Esophagus squamous epithelium (tissue), 5 donors: ENCODE measurements at places on chromosomes 11 and 22.

GRCh38 chr11:62324731-62325556 lies 12.3 kb upstream of the ASRGL1 start:
- DNase-seq, result no peak

- no peak for DNase-seq
Measured at GRCh38 chr11:125603207-125603606, 10.6 kb downstream of the STT3A start.

DNA sequence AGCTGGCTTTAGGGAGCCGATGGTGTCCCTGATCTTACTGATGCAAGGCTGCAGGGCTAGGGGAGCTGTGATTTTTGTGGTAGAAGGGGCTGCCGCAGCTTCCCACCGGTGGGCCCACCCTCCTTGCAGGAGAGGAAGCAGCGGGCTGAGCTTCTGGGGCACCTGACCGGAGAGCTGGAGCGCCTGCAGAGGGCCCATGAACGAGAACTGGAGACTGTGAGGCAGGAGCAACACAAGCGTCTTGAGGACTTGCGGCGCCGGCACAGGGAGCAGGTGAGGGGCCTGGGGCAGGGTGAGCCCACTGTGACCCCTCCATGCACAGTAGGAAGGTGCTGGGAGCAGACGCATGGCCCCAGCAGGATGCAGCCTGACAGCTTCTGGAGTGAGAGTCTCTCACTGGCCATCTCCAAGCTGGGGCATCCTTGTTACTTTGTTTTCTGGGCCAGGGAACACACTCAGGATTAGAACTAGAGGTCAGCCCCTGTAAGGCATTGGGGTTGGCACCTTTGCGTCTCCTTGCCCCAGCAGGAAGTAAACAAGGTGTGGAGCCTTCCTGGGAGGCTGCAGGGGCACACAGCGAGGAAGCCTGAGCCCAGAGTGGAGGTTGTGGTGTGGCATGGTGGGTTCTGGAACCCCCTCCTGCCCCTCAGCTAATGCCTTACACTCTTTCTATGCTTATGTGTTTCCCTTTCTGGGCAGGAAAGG lies 66.7 kb downstream of the CEP164 start:
- DNase-seq, result no peak

DNA sequence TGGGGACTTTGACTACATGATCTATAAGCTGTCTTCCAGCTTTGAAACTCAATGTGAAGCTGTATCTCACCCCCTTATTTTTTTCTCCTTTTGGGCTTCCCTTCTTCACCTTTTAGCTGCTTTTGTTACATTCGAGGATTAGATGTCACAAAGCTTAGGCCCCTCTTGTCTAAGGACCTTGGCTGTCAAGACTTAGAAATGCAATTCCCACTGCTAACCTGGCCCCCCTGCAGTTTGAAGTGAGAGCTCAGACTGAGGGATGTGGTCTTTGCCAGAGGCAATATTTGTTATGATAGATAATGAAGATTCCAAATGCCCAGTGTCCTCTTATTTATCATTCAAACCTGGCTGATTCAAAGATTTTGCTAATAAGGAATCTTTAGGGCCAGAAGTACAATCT lies 128.3 kb downstream of the ARL14EP start:
- no peak for DNase-seq

- no peak for DNase-seq
Measured at GRCh38 chr11:112348480-112349029, 87.9 kb upstream of the PLET1 start.

- DNase-seq, result no peak
Measured at GRCh38 chr22:39426380-39427043, 26.9 kb downstream of the TAB1 start.

DNA sequence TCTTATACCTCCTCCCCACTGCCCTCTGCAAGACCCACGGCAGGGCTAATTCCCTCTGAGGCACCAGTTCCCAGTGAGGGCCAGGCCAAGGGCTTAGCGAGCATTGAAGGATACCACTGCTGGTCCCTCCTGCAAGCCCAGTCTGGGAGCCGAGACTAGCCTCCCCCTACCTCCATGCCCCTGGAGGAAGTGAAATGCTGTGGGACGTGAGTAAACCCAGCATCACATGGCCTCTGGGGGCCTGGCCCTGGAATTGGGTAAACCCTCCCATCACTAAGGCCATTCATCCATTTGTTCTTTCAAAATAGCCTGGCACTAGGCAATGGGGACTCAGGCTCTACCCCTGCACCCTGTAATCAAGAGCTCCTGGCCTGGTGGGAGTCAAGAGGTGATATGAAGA lies 24.7 kb downstream of the ARAP1 start:
- no peak for DNase-seq

GRCh38 chr11:1871531-1871930 lies 18.6 kb downstream of the LSP1 start:
- DNase-seq, result no peak

GRCh38 chr11:4482445-4482844 lies at the start of gene OR52K1:
TSS of gene OR52K1 (plus strand) at chr11:4482646. CDS start at chr11:4488901, 6,255 bp downstream.
- DNase-seq, result no peak

DNA sequence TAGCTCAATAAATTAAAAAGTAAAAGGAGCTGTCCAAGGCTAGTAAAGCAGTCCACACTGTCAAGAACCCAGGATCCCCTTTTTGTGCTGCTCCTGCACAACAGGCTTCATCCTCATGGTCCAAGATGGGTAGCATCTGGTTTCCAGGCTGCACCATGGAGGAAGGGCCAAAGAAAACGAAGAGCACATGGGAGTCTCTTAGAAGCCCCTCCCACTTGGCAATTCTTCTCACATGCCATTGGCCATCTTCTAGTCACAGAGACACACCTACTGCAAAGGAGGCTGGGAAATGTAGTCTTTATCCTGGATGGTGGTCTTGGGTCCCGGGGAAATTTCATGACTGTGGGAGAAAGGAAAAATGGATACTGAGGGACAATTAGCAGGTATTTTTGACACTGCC lies 37.8 kb downstream of the PRR5L start:
- DNase-seq, result no peak

- DNase-seq, result no peak
Measured at GRCh38 chr22:28394513-28395110, 285.0 kb downstream of the TTC28 start.

DNA sequence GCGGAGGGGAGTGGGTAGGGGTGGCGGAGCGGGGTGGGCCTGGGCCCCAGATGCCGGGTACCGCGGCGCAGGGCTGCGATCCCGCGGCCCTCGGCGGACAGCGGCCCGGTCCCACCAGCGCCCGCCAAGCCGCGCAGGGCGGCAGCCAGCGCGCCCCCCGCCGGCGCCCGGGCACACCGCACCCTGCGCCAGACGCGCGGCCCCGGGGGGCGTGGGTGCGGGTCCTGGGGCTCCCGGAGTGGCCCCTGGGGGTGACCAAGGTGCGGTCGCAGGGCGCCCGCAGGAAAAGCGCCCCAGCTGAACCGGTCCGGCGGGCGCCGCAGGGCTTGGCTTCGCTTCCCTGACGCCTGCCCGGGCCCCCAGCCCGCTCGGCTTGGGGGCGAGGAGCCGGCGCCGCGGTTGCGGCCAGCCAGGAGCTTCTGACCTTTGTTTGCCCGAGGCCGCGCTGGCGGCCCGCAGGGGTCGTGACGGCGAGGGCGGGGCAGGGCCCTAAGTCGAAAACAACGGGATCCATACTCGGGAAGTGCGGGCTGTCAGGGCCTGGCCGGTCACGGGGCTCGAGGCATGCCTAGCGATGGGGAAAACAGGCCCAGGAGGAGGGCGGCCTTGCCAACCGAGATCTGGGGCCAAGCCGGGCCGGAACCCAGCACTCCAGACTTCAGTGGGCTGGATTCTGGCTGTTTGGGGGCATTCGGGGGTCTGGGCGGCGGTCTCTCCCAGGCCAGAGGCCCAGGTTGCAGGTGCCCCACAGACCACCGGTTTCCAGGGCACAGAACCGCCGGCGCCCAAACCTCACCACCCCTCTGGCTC lies 581 bp upstream of the AP5B1 start:
- DNase-seq, result no peak

GRCh38 chr11:34356913-34357700 lies 703 bp downstream of the ABTB2 start:
- DNase-seq, result no peak

GRCh38 chr22:16954060-16954403 lies 54.0 kb downstream of the GAB4 start:
- no peak for DNase-seq

DNA sequence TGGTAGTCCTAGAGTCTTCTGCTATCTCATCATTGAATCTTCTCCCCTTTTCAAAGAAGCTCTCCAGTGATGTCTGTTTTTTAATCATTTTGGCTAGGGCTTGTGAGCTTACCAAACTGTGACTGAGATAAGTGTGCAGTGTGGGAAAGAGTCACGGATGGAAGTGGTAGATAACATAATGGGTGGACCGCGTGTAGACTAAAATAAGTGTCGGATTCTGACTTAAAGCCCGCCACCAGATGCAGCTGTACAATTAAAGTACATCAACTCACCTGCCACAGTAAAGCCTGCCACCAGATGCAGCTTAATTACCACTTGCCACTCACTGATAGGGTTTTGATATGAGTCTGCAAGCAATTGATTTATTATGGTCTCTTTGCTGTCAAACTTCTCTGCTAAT lies 581.5 kb downstream of the LRRC4C start:
- DNase-seq, result no peak

DNA sequence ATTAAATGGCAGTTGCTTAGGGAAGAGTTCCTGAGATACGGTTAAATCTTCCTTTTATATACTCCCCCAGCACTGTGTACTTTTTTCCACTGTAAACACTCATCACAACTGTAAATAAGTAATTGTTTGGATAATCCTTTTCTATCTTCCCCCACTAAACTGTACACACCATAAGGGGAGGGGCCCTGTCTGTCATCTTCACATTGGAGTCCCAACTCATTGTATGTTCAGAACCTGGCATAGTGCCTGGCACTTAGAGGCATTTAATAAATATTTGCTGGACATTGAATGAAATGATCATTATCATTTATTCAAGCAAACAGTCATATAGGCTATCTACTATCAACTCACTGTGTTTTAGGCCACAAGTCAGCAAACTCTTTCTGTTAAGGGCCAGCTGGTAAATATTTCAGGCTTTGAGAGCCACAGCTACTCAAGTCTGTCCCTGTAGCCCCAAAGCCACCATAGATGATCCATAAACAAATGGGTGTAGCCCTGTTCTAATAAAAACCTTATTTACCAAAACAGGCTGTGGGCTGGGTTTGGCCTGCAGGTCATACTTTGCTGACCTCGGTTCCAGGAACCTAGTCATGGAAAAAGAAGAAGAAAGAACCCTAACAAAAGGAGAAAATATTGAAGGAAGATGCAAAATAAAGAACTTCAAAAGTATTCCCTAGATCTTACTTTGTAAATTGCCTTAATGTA lies 70.0 kb downstream of the AMOTL1 start:
- DNase-seq, result no peak

DNA sequence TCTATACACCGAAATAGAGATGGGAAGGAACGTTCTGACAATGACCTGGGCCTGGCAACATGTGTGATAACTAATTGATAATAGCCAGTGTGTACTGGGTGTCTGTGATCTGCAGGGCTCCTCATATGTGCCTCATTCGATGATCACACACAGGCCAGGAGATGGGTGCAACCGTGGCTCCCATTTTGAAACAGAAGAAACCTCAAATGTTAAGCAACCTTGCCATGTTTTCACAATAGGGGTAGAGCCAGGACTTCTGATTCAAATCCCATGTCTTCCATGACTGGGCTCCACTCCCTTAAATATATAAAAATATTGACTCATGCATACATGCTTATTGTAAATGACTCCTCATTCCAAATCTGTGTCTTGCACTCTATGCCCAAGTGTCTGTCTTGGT lies 11.1 kb downstream of the APOL3 start:
- DNase-seq, result no peak

DNA sequence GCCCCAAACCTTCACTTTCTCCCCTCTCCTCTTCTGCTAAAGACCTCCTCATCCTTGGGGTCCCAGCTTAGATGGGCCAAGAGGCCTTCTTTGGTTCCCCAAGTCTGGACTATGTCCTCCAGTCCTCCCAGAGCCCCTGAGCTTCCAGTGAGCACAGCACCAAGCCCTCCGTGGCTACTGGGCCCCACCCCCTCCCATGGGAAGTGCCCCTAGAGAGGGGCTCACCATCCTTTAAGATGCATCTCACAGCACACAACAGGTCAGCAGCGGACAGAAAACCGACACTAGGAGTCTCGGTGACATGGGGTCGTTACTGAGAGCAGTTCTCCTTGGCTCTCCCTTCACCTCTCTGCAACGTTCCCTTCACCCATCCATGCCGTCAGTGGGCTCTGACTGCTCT lies 2.7 kb downstream of the LRRC32 start:
- DNase-seq, result no peak

GRCh38 chr11:121254756-121255155 lies 37.8 kb upstream of the SC5D start:
- DNase-seq, result no peak

- no peak for DNase-seq
Measured at GRCh38 chr11:17382046-17382728, 6.3 kb downstream of the KCNJ11 start.

DNA sequence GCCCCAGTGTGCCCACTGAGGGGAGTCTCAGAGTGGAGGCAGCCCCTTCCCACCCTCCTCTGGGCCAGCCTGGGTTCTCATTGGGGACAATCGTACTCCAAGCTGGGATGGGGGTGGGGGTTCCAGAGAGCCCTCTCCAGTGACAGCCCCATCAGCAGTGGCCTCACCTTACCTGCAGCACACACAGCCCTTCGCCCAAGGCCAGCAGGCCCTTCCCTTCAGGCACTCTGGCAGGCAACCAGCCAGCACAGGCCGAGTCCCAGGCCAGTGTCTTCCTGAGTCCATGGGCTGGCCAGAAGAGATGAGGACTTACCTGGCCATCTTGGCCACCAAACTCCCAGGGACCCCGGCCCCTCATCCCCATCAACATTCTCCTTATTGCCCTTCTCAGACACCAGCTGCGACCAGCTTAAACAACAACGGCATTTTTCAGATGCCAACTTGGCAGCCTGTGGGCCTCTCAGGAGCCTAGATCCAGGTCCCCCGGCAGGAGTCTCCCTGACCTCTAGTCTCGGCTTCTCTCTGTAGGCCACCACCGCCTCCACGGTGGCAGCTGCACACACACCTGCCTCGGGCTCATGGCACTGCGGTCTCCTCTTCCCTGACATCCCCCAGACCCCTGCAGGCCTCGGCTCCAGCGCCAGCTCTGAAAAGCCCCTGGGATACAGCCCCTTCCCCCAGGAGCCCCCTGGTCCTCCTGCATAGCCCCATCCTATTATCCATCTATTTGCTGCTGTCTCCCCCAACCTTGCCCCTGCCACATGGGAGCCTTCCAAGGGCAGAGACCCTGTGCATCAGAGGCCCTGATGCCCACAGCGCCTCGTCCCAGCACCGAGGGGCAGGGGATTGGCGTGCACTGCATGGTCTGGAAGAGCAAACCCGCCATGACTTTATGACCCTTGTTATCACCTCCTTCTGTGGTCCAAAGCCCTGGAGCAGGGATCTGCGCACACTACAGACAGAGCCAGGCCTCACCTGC lies 111.2 kb upstream of the FGF3 start:
- DNase-seq, result no peak

- no peak for DNase-seq
Measured at GRCh38 chr11:12789054-12789453, 114.8 kb downstream of the TEAD1 start.

DNA sequence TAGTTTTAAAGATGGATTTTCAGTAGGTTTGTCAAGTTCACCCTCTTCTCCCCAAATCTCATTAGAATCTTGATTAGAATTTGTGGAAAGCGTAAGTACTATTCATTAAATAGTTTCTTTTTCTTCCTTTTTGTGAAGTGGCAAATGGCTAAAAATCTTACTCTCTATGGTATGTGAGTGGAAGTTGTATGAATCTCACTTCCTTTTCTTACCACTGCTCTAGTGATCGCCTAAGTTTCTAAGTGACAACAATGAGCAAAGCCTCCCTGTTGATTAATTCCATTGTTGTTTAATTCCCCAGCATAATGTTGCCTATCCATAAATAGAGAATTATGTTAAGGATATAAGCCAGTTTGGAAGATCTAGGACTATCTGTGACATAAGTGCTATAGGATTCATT lies 82.7 kb downstream of the PGR start:
- no peak for DNase-seq
